ENCODE measurements at places on chromosomes 16 and 17. TPM values are rescaled to one million over a fixed set of nuclear protein-coding genes. Genes with fewer than 3 reads are reported as not detected.

The FOXJ1 gene
- total RNA-seq, result not detected

The VAC14 gene
- total RNA-seq, result 44.0 TPM

The TBX21 gene
- 0.85 TPM for total RNA-seq

The PRSS27 gene
- total RNA-seq, result not detected

The DHRS7C gene
- not detected for total RNA-seq

The NPIPB8 gene
- total RNA-seq, result 1.3 TPM

The CPHXL2 gene
- total RNA-seq, result not detected

The SGCA gene
- not detected for total RNA-seq

The G6PC1 gene
- 97.8 TPM for total RNA-seq

DNA sequence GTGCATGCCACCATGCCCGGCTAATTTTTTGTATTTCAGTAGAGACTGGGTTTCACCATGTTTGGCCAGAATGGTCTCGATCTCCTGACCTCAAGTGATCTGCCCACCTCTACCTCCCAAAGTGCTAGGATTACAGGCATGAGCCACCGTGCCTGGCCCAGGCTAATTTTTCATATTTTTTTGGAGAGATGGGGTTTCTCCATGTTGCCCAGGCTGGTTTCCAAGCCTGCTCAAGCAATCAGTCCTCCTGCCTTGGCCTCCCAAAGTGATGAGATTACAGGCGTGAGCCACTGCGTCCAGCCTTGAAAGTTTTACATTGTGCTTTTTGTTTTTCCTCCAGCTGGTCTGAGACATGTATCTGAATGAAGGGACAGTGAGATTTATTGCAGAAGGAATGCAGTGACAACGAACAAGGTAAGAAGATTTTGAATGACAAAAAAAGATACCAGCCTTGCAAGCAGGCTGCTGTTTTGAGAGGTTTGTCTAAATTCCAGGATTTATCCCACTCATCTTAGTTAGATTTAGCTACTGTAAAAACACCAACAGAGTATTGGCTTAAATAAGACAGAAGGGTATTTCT lies 3.4 kb upstream of the ENGASE start:
- DNase-seq, result no peak

- peak; percentile 92 for DNase-seq
Measured at GRCh38 chr17:56960596-56961538, at the start of gene COIL. COIL (minus strand) TSS chr17:56961050; CDS start chr17:56961019, 31 bp downstream.

DNA sequence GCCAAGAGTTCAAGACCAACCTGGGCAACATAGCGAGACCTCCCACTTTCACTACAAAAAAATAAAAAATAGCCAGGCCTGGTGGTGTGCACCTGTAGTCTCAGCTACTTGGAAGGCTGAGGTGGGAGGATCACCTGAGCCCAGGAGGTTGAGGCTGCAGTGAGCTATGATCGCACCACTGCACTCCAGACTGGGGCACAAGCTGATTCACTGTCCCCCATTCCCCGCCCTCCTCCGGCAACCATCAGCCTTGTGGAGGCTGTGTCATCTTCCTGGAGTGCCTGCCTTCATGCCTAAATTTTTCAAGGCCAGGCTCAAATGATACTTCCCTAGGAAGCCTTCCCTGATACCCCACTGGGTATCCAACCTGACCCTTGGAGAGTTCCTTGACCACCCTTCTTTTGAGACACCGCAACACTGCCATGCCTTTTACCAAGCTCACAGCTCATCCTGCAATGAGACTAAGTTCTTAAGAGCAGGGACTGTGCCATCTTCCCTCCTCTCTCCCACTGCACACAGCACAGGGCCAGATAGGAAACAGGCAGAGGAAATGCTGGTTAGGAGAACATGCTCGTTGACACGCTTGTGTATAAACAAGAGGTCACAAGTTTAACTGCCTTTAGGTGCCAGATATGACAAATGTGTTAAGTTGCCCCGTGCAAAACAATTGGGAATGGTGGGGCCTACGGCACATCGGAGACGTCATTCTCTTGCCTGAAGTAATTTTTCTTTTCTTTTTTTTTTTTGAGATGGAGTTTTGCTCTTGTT lies 3.9 kb upstream of the SRCAP start:
- DNase-seq, result no peak

DNA sequence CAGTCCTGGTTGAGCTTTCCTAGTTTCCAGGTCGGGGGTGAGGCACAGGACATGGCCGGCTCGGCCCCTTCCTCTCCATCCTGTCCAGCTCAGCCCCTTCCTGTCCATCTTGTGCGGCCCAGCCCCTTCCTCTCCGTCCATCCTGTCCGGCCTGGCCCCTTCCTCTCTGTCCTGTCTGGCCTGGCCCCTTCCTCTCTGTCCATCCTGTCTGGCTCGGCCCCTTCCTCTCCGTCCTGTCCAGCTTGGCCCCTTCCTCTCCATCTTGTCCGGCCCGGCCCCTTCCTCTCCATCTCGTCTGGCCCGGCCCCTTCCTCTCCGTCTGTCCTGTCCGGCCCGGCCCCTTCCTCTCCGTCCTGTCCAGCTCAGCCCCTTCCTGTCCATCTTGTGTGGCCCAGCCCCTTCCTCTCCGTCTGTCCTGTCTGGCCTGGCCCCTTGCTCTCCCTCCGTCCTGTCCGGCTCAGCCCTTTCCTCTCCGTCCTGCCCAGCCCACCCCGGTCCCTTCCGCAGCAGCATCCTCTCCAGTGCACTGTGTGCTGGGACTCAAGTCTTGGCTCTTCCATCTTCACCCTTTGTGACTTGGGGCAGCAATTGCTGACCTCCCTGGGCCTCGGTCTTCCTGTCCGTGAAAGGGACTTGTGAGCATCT lies 5.5 kb upstream of the ZNF750 start:
- no peak for DNase-seq

- DNase-seq, result no peak
Measured at GRCh38 chr17:50517504-50518383, 9.5 kb downstream of the MYCBPAP start.

- no peak for DNase-seq
Measured at GRCh38 chr16:16830401-16830800, 451.5 kb downstream of the NPIPA7 start.

GRCh38 chr17:70327723-70328122 lies 158.4 kb downstream of the KCNJ2 start:
- no peak for DNase-seq

GRCh38 chr17:37797206-37797605 lies 52.3 kb upstream of the HNF1B start:
- no peak for DNase-seq

DNA sequence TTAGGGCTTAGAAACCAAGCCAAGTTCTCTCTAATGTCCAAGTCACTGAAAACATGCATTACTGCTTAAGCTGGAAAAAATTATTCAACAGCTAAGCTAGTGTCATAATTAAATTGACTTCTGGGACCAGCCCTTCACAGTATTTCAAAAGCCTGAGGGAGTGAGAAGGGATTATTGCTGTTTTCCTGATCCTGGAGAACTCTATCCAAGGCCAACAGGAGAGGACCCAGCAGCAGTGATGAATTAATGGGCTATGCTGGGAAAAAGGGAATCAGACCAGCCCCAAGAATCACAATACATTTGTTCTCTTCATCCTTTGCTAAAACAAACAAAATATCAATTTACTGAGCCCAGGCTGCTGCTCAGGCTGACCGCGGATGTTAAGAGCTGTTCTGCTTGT lies 34.5 kb upstream of the CLEC3A start:
- DNase-seq, result no peak

GRCh38 chr16:65531475-65531874 lies 409.6 kb upstream of the CDH11 start:
- no peak for DNase-seq

- DNase-seq, result no peak
Measured at GRCh38 chr17:73301369-73301768, 10.4 kb downstream of the CDC42EP4 start.

GRCh38 chr16:85126705-85127378 lies 14.6 kb upstream of the CIBAR2 start:
- no peak for DNase-seq

- DNase-seq, result no peak
Measured at GRCh38 chr16:4317532-4318450, 1.9 kb downstream of the GLIS2 start.

GRCh38 chr16:74463888-74464287 lies 42.6 kb upstream of the CLEC18B start:
- DNase-seq, result no peak

GRCh38 chr16:5018793-5019192 lies 14.9 kb downstream of the NAGPA start:
- no peak for DNase-seq

DNA sequence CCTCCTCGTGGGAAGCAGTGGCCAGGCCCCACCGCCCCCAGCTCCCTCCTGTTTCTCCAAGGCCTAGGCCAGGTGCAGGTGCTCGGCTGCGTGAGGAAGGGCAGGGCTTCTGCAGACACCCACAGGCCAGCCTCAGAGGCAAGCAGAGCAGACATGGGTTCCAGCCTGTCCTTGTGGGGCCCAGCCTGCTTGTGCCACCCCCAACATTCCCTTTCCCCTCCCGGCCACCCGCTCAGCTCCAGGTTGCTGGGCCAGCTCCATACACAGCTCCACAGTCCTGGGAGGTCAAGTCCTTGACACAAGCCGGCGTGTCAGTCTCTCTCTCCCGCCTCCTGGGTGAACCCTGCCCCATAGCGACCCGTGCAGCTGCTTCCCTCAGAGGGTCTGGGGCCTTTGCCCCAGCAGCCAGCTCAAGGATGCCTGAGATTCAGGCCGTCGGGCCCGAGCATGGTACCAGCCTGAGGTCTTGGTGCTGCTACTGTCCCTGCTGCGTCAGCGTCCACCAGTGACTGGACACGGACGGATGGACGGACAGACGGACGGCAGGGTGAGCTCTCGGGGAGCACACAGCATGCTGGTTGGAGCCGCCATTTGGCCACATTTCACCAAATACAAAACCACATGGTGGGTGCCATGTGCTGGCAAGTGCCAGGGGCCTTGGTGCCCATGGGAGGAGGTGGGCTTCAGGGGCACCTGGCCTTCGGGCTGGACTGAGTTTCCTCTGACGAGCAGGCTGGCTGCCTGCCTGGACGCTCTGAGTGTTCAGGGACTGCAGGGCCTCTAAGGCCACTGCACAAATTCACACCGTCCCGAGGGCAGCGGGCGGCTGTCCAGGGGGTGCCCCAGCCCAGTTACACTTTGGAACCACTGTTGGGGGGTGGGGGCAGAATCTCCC lies 8.0 kb downstream of the SECTM1 start:
- DNase-seq, result no peak

DNA sequence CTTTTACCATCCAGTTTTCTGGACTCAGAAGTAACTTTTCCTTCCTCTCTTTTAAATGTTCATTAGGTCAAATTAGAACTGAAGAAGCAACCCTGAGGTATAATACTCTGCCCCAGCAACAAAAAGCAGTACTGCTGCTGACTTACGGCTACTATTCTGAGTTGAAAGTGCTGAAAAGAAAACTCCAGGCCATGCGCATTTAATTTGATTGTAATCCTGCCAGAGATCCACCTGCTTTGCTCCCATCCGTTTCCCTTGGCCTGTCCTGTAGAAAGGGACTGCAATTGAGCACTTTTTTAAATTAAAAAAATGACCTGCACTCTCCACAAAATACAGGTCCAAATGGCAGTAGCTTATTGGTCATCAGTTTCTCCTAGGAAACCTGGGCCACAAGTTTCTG lies 61.6 kb downstream of the PITPNC1 start:
- DNase-seq, result no peak

GRCh38 chr17:15293558-15293957 lies 28.4 kb upstream of the PMP22 start:
- no peak for DNase-seq

DNA sequence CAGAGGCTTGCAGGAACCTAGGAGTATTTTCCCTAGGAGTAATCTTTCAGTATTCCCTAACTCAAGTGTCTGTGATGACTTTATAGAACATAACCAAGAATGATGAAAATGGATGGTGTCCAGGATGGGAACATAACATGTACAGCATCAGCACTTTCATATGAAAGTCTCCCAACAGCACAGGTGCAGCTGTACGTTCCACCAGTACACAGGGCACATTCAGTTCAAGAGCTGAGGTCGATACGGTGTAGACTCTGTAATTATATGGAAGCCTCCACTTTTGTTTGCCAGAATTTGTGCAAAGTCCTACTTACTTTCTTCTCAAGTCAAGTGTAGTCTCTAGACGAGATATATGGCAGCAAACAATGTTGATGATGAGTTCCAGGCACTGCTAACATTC lies 46.2 kb upstream of the CRYM start:
- no peak for DNase-seq

- no peak for DNase-seq
Measured at GRCh38 chr16:51355875-51356274, 204.8 kb upstream of the SALL1 start.
